ENCODE measurements at places on chromosomes 4 and X. TPM values are rescaled to one million over a fixed set of nuclear protein-coding genes. Genes with fewer than 3 reads are reported as not detected.

DNA sequence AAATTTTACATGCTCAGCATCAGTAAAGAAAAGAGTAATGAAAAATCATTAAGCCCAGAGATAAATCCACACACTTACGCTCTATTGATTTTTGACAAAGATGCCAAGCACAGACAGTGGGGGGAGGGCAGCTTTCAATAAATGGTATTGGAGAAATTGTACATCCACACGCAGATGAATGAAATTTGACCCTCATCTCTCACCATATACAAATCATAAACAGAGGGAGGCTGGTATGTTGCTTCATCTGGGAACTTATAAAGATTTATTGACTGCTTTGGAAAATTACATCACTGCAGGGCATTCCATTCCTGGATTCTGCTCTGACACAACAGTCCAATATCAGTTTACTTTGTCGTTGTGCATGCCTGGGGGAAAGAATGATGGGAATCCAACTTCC is 58.4 kb upstream of the XAGE1A start:
- no peak overlapping the region for H3K4me3 ChIP-seq
- H3K36me3 ChIP-seq, result no peaks in the 10 kb centered on the region
- peaks cover 20% of the 10 kb centered on the region for H3K27me3 ChIP-seq
- H3K27ac ChIP-seq, result no peak overlapping the region

- DNase-seq, result no peak
- H3K36me3 ChIP-seq, result no peaks in the 10 kb centered on the region
- H3K27me3 ChIP-seq, result no peaks in the 10 kb centered on the region
- no peak overlapping the region for H3K4me3 ChIP-seq
- peaks cover 74% of the 10 kb centered on the region for H3K4me1 ChIP-seq
Observed at GRCh38 chr4:101103381-101104142, 243.8 kb downstream of the PPP3CA start.

DNA sequence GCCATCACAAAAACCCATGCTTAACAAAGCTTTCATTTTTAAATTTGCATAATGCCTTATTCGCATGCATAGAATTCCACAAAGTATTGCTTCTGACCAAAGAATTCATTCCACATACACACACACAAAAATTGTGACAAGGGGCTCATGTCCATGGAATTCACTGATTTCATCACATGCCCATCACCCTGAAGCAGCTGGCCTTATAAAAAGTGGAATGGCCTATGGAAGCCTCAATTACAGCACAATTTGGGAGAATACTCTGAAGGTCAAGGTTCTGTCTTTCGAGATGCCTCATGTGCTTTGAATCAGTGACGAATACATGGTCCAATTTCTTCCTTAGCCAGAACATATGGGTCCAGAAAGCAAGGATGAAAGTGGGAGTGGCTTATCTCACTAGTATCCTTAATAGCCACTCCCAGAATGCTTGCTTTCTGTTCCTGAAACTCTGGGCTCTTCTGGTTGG is 165.7 kb downstream of the KDR start:
- H3K27ac ChIP-seq, result no peak overlapping the region
- DNase-seq, result no peak
- no peaks in the 10 kb centered on the region for H3K27me3 ChIP-seq
- H3K4me1 ChIP-seq, result no peaks in the 10 kb centered on the region
- no peaks in the 10 kb centered on the region for H3K36me3 ChIP-seq
- no peak overlapping the region for H3K4me3 ChIP-seq

GRCh38 chrX:117397844-117398243 is 718.8 kb downstream of the KLHL13 start:
- no peak overlapping the region for H3K27ac ChIP-seq
- DNase-seq, result no peak

DNA sequence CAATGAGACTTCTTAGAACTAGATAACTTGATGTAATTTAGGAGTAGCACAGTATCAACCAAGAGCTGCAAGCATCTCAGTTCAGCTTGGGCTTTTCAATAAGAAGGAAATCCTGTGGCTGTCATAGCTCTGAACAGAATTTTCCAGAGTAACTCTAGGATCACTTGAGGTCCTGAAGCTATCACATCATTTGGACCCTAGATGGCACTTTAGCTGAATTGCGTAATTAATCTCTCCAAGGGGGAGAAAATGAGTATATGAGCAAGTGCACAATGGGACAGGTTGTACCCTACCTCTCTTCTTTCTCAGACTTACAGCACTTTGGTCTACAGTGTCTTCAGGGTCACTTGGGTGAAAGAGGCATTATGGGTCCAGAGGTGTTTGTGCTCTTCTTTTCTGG is 45.2 kb downstream of the SLC4A4 start:
- H3K27ac ChIP-seq, result no peak overlapping the region
- no peak overlapping the region for H3K4me3 ChIP-seq
- DNase-seq, result no peak
- no peaks in the 10 kb centered on the region for H3K27me3 ChIP-seq
- H3K4me1 ChIP-seq, result no peaks in the 10 kb centered on the region

- H3K27ac ChIP-seq, result no peak overlapping the region
- H3K27me3 ChIP-seq, result peaks cover 8% of the 10 kb centered on the region
- no peak for DNase-seq
- H3K4me3 ChIP-seq, result no peak overlapping the region
- no peaks in the 10 kb centered on the region for H3K4me1 ChIP-seq
Observed at GRCh38 chr4:81790477-81790876, 318.8 kb upstream of the RASGEF1B start.

DNA sequence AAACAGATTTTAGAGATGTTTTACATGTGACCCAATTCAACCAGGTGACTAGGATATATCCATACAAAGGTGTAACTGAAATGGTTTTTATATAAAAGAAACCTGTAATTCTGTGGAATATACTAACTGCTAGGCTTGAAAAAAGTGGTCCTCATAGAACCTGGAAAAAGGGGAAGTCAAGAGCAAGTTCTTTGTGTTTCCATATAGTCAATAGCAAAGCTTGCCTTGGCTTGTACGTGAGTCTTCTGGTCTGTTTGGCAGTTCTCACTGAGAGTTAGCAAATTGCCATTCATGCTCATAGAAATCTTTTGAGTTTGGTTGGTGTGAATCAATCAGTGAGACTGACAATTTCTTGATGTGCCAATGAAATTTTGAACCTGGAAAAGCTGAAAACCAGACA is 79.4 kb upstream of the SMIM10 start:
- no peak overlapping the region for H3K4me3 ChIP-seq
- H3K36me3 ChIP-seq, result no peaks in the 10 kb centered on the region
- DNase-seq, result no peak
- H3K27me3 ChIP-seq, result no peaks in the 10 kb centered on the region

DNA sequence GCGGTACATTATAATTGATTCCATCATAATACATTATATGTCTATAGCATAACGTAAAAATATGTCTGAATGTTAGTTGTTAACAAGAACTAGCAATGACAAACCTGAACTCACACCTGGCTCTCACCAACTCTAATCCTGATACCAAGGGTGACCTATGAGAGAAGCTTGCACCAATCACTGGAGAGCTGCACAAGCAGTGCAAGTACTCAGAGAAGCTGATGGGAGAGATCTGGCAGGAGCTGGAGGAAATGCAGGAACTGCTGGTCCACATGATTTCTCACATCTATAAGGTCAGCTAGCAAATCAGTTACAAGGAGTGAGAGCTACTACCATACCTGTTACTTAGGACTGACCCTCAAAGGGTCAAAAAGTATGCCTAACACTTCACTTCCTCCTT is 74.8 kb downstream of the RAB28 start:
- no peaks in the 10 kb centered on the region for H3K36me3 ChIP-seq
- H3K4me1 ChIP-seq, result no peaks in the 10 kb centered on the region
- no peaks in the 10 kb centered on the region for H3K27me3 ChIP-seq
- no peak overlapping the region for H3K4me3 ChIP-seq
- no peak overlapping the region for H3K27ac ChIP-seq

- no peak for DNase-seq
- no peaks in the 10 kb centered on the region for H3K36me3 ChIP-seq
- no peaks in the 10 kb centered on the region for H3K27me3 ChIP-seq
- no peak overlapping the region for H3K4me3 ChIP-seq
Observed at GRCh38 chrX:110182865-110183264, 135.0 kb downstream of the AMMECR1 start.

The SLC10A4 gene
- 8.4 TPM for total RNA-seq
